Fibroblast of skin of right biceps (primary cell): ENCODE measurements at places on chromosomes 1 and 21.

DNA sequence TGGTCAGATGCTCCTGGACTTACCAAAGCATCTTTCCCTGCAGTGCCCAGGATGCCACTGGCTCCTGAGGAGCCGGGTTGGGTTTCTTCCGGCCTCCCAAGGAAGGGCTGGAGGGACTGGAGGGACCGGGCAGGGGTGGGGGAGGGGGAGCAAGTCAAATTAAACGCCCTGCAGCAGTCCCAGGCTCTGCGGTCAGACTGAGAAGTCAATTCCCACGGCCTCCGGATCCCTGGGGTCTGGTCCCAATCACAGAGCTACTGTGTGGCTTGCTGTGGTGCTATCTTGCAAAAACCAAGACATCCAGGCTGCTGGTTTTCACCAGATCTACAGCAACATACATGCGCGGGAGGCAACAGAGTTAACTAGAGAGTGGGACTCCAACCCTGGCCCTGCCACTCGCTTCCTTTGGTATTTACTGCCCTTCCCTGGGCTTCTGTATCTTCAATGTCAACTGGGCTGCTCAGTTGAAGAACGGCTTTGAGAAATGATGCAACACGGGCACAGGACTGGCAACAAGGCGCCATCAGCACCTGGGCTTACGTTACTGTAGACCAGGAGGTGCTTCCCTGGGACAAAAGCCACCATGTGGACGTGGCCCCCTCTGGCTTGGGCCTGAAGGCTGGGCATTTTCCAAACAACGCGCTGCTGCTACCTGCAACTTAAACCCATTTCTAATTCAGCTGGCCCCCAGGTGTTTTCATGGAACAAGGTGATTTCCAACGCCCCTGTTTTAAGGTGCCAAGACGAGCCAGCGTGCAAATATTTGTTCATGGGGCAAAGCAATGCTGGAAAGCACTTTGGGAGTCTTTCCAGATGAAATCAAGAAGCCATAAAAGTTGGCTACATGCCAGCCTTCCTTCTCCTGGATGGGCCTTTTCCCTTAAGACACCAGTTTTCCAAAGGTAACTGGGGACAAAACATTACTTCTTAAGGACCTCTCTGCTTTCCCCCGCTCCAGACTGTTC, 11.5 kb downstream of the RCC2 start:
- DNase-seq, result no peak

DNA sequence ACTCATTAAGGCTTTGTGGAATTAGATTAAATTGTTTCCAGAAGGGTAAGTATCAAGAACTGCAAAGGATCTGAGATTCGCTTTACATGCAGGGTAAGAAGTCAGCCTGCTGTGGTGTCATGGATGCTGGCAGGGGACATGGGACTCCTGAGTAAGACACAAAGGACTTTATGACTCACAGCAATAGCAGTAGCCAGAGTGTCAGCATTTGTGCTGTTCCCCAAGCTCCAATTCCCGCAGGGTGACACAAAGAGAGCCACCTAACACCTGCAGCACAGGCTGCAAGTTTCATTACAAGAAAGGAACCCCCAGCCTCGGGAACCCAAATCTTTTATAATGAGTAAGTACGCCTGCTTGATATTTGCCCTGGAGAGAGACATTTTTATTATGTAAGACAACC, 298.1 kb upstream of the POU3F1 start:
- no peak for DNase-seq

GRCh38 chr1:246782120-246782900, 58.1 kb downstream of the SCCPDH start:
- DNase-seq, result peak; percentile 84

- DNase-seq, result peak; percentile 71
Observed at GRCh38 chr1:228782662-228783417, 47.6 kb downstream of the RHOU start.

DNA sequence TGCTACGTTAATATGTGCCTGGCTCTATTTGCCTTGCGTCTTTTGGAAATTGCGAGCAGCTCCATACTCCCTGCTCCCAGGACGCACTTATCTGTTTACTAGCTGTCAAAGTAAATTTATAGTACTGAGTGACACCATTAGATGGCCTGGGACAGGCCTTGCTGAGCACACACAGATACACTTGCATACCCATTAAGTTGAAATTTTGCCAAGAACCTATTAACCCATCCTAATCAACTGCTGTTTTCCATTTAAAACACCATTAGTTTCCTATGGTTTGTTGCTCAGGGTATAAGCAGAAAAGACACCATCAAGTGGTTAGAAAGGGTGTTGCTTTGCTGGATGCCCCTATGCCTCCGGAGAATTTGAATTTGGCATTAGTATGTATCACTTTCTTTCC, 187.3 kb downstream of the SLC44A5 start:
- DNase-seq, result no peak

- DNase-seq, result no peak
Observed at GRCh38 chr1:4106731-4107130, 206.7 kb upstream of the C1orf174 start.

- peak; percentile 20 for DNase-seq
Observed at GRCh38 chr1:25245809-25246599, 1.2 kb downstream of the RSRP1 start.

- DNase-seq, result peak; percentile 72
Observed at GRCh38 chr21:26967062-26967913, at the start of gene ADAMTS5. TSS of gene ADAMTS5 (minus strand) at chr21:26967088. CDS start at chr21:26966391, 697 bp downstream.

DNA sequence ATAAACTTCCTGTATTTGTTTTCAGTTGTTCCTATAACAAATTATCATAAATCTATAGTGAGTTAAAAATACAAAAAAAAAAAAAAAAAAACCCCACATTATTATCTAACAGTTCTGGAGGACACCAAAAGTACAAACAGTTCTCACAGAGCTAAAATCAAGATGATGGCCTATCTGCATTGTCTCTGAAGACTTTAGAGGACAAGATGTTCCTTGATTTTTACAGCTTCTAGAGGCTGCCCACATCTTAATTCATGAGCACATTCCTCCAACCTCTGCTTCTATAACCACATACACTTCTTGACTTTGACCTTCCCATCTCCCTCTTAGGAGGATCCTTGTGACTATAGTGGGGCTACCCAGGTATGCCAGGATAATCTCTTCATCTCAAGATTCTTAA, 806.1 kb downstream of the LTN1 start:
- no peak for DNase-seq

GRCh38 chr1:189960769-189961168, 516.9 kb downstream of the BRINP3 start:
- DNase-seq, result no peak

DNA sequence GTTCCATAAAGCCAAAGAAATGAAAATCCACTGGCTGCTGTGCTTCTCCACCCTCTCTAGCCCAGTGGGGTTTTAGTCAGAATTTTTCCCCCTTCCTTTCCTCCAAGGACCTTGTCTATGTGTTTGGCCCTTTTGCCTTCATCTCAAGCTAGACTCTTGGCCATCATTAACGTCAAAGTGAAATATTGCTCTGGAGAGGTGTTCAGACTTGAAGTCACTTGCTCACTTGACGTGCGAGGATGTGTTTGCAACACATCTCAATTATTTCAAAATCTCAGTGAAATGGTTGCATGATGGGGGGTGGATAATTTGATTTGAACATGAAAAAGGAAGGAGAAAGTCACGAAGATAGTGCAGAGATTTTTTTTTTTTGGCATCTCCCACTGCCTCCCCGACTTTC, 13.6 kb downstream of the EVA1C start:
- no peak for DNase-seq

GRCh38 chr1:229579059-229579673, 20.7 kb upstream of the ABCB10 start:
- DNase-seq, result peak; percentile 20

DNA sequence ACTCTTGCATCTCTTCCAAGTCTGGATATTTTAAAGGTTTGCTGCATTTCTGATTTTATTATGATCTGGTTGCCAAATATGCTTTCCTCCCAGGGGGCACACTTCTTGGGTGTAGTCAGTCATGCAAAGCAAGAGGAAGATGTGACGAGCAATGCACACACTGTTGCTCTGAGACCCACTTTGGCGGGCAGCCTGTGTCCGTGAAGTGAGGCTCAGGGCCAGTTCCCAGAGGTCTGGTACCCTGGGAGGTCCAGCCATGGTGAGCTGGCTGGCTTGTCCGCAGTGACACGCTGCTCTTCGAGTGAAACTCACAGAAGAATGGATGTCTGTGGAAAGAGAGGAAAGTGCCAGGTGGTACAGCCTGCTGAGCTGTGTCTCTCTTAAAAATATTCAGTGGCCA, 52.8 kb upstream of the EDN2 start:
- DNase-seq, result peak; percentile 89

- DNase-seq, result no peak
Observed at GRCh38 chr21:41839387-41840000, 39.6 kb downstream of the PRDM15 start.

DNA sequence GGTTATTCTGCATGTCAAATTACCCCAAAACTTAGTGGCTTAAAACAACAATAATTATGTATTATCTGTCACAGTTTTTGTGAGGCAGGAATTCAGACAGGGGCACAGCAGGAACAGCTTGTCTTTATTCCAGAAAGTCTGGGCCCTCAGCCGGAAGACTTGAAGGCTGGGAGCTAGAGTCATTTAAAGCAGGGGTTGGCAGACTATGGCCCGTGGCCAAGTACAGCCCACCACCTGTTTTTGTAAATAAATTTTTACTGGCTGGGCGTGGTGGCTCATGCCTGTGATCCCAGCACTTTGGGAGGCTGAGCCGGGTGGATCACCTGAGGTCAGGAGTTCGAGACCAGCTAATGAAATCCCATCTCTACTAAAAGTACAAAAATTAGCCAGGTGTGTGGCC, 39.6 kb upstream of the KDM4A start:
- no peak for DNase-seq

GRCh38 chr1:113756461-113756860, 2.8 kb downstream of the PHTF1 start:
- no peak for DNase-seq

DNA sequence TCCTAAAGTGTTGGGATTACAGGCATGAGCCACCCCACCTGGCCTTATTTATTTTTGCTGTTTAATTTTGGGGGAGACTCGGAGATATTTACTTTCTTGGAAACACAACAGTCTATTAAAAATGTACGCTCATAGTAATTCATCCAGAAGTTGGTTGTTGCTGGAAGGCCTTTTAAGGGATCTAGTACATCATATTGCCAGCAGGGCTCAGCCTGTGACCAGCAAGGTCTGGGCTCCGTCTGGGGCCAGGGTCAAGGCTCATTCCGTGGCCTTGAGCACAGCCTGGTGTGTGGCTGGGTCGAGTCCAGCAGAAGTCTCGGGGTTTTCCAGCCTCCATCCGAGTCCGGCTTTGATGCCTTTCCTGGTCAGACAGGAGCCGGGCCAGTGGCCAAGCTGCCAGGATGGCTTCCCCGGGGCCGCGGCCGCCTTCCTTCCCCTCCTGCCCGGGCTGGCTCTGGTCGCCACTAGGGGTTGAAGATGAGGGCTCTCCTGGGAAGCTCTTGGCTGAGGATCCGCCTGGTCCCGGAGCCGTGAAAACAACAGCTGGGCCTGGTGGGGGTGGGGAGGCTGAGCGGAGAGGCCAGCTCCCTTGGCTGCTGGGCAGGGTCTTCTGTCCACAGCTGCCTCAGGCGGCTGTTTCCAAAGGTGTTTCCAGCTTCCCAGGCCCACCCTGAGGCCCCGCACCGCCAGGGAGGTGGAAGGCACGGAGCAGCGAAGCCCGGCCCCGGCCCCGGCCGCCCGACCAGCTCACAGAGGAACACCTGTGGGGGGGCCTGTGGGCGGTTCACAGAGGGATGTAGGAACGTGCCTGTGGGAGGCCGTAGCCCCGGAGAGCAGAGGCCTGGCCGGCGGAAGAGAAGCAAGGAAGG, 5.1 kb upstream of the VWA1 start:
- peak; percentile 52 for DNase-seq

- DNase-seq, result peak; percentile 47
Observed at GRCh38 chr1:47578721-47579419, 141.0 kb downstream of the FOXD2 start.

DNA sequence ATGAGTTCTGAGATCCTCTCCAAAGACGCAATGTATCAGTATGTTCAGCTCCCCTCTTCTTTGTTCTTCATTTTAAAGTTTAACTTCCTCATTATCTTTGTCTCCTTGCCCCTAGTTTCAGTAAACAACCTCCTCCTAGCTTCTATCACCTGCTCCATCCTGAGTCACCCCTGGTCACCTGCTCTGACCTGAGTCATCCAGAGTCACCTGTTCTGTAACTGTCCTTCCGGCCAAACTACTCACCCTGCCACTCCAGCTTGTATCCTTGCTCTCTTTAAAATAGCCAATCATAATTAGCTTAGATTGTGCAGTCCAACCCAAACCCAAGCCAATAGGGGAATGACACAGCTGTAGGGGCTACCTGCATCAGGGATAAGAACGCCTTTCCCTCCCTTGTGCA, 332.0 kb downstream of the OLFM3 start:
- DNase-seq, result no peak

DNA sequence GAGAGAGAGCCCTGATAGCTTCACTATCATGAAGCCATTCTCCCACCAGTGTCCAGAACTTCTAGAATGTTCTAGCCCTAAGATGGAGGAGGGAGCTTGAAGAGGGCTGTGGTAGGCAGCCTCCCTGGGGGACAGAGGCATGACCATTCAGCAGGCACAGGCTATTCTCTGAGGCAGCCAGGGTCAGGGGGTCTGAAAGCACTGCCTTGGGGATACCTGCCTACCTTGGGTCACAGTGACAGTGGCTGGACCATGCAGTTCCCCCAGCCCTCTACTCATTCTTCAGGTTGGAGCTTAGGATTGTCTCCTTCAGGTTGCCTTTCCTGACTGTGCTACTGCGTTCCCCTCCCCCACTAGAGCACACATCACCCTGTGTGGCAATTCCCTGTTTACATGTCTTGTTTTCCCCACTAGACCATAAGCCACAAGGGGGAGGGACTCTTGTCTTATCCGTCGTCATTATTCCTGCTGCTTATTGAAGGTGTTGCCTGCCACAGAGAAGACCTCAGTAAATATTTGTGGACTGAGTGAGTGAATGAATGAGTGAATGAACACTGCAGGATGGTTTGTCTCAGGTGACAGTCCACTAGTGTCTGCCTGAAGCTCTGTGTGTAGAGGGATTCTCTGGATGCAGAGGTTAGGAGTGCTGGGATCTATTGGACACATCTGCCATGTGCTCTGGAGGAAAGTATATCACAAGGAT, 5.2 kb downstream of the ZDHHC18 start:
- no peak for DNase-seq

DNA sequence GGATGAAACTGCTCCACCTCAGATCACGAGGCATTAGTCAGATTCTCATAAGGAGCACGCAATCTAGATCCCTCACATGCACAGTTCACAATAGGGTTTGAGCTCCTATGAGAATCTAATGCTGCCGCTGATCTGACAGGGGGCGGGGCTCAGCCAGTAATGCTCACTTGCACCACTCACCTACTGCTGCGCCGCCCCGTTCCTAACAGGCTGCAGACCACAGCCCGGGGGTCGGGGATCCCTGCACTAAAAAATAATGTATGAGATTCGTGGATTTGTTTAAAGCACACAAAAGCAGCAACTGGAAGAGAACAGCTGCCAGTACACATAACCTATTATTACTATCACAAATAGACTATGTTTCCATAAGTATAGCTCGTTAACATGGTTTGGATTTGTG, 72.9 kb downstream of the HLCS start:
- no peak for DNase-seq
